Lung (tissue), 17 donors: ENCODE measurements at places on chromosomes 1 and 21.

- DNase-seq = no peak
- peaks cover 12% of the 10 kb centered on the region for H3K4me1 ChIP-seq
- no peaks in the 10 kb centered on the region for H3K27me3 ChIP-seq
- no peaks in the 10 kb centered on the region for H3K36me3 ChIP-seq
- H3K4me3 ChIP-seq = no peak overlapping the region
- H3K27ac ChIP-seq = no peak overlapping the region
These were observed 633.7 kb upstream of the USP24 start for GRCh38 chr1:55848906-55849305.

DNA sequence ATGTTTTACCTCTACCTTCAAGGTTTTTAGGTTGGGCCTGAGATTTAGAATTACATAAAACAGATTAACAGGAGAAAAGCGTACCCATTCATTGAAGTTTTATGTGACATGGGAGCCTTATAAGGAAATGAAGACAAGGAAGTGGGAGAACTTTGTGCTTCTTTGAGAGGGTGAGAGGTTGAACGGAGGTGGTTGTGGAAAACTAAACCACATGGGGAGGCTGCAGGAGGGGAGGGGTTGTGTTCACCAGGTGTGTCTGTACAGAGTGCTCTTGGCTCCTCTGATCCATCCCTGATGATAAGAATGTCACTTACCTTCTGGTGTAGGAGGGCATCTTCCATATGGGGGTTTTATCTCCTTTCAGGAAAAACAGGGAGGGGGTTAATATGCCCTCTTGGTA is 2.7 kb downstream of the SLX9 start:
- H3K27me3 ChIP-seq = no peaks in the 10 kb centered on the region
- peaks cover 22% of the 10 kb centered on the region for H3K4me1 ChIP-seq
- no peaks in the 10 kb centered on the region for H3K36me3 ChIP-seq
- H3K4me3 ChIP-seq = no peak overlapping the region

GRCh38 chr1:91804546-91805023 is 81.4 kb downstream of the TGFBR3 start:
- H3K27ac ChIP-seq = peak overlapping the region; percentile 70
- DNase-seq = no peak
- no peaks in the 10 kb centered on the region for H3K27me3 ChIP-seq
- no peak overlapping the region for H3K4me3 ChIP-seq

- DNase-seq = no peak
- no peak overlapping the region for H3K27ac ChIP-seq
- peaks cover 21% of the 10 kb centered on the region for H3K36me3 ChIP-seq
- H3K27me3 ChIP-seq = no peaks in the 10 kb centered on the region
- no peak overlapping the region for H3K4me3 ChIP-seq
These were observed 26.0 kb downstream of the ATF6 start for GRCh38 chr1:161791904-161792655.

GRCh38 chr1:164765557-164765956 is 206.6 kb downstream of the PBX1 start:
- no peak for DNase-seq
- peak overlapping the region; percentile 85 for H3K27ac ChIP-seq
- H3K36me3 ChIP-seq = no peaks in the 10 kb centered on the region
- no peaks in the 10 kb centered on the region for H3K27me3 ChIP-seq
- H3K4me3 ChIP-seq = no peak overlapping the region

GRCh38 chr1:204286315-204286714 is 72.5 kb upstream of the GOLT1A start:
- H3K4me1 ChIP-seq = peaks cover 39% of the 10 kb centered on the region
- DNase-seq = no peak
- peak overlapping the region; percentile 75 for H3K27ac ChIP-seq
- no peak overlapping the region for H3K4me3 ChIP-seq
- no peaks in the 10 kb centered on the region for H3K27me3 ChIP-seq
- H3K36me3 ChIP-seq = no peaks in the 10 kb centered on the region

DNA sequence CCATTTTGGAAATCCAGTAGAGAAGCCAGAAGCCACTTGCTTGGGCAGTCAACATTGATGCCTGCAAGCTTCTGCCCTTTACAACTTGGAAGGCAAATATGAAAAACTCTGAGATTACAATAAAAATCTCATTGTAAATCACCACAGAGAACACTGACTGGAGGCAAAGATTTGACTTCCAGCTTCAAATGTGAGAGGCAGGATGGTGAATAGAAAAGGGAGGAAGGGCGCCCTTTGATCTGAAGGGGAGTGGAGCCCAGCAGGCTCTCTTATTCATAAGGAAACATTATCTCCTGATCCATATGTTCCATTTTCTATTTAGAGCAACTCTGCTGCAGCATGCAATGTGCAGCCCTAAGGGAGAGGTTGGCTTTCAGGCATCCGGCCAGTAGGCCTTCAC is 348.3 kb downstream of the AJAP1 start:
- no peak for DNase-seq
- no peaks in the 10 kb centered on the region for H3K27me3 ChIP-seq
- H3K4me1 ChIP-seq = no peaks in the 10 kb centered on the region
- H3K36me3 ChIP-seq = no peaks in the 10 kb centered on the region
- H3K27ac ChIP-seq = no peak overlapping the region

GRCh38 chr1:242568666-242569065 is 44.2 kb upstream of the PLD5 start:
- no peaks in the 10 kb centered on the region for H3K4me1 ChIP-seq
- DNase-seq = no peak
- no peaks in the 10 kb centered on the region for H3K27me3 ChIP-seq
- H3K36me3 ChIP-seq = no peaks in the 10 kb centered on the region
- H3K4me3 ChIP-seq = no peak overlapping the region
- H3K27ac ChIP-seq = no peak overlapping the region

- no peak overlapping the region for H3K27ac ChIP-seq
- no peak for DNase-seq
- no peaks in the 10 kb centered on the region for H3K4me1 ChIP-seq
- no peak overlapping the region for H3K4me3 ChIP-seq
- no peaks in the 10 kb centered on the region for H3K36me3 ChIP-seq
These were observed 186.9 kb downstream of the SETD4 start for GRCh38 chr21:35873441-35873840.

DNA sequence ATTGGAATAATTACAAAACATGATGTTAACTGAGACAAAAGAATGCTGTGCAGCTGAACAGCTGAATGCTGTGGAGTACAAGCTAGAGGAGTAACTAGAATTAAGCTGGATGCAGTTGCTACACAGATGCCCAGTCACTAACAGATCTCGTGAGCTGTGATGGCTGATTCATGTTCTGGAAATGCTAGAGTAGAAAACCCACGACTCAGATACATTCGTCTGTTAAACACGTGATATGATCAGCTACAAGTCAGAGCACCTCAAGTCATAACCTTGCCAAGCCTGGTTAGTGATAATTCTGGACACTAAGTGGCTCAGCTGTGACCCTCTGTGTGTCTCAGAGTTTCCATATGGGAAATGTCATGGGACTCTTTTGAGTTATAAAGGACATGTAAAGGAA is 89.7 kb upstream of the ESRRG start:
- DNase-seq = no peak
- H3K27me3 ChIP-seq = peaks cover 3% of the 10 kb centered on the region
- H3K4me3 ChIP-seq = no peak overlapping the region
- peaks cover 10% of the 10 kb centered on the region for H3K4me1 ChIP-seq

DNA sequence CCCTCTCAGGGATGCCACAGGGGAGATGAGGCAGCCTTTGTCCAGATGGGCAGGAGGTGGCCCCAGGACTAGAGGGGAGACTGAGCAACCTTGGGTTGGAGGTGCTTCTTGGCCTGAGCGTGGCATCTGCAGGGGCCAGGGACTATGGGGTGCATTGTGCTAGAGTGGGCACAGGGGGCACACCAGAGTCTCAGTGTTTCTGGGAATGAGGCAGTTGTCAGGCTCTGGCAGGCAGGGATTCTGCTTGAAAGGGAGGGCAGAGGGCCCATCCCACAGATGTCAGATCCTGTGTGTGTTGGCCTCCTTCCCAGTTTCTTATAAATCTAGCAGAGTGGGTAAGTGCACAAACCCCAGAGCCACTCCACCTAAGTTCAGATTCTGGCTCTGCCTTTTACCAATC is 13.7 kb downstream of the LGR6 start:
- DNase-seq = peak; percentile 71
- no peaks in the 10 kb centered on the region for H3K4me1 ChIP-seq
- no peaks in the 10 kb centered on the region for H3K36me3 ChIP-seq

- no peak overlapping the region for H3K4me3 ChIP-seq
- no peaks in the 10 kb centered on the region for H3K36me3 ChIP-seq
- H3K27me3 ChIP-seq = no peaks in the 10 kb centered on the region
- DNase-seq = no peak
These were observed 6.9 kb upstream of the LRP8 start for GRCh38 chr1:53334781-53335180.

DNA sequence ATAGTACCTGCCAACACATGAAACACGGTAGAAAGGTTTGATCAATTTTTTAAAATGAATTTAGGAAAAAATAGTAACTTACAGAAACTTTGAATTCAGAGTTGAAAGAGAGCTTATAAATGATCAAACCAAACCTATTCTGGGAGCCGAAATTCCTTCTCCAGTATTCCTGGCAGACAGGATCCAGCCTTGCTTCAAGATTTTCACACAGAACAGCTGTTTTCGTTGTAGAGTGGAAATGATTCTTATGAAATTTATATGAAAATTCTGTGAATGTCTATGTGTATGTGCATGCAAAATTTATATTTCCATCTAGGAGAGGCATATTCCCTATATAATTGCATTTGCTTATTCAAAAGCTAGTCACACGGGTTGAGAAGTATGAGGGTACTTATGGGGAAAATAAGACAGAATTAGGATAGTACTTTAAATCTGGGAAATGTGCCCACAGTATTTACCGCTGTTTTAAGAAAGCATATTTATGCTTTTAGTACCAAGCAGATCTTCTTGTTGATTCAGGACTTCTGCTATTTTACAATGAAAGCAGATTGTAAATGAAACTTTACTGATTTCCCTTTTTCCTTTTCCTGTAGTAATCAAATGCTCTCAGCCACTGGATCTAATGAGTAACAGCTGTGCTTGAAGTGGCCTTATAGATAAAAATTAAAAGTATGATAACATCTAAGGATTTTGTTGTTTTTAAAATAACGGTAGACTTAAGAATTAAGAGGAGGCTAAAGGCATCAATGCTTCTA is 30.4 kb downstream of the PRRX1 start:
- H3K36me3 ChIP-seq = no peaks in the 10 kb centered on the region
- peaks cover 26% of the 10 kb centered on the region for H3K4me1 ChIP-seq
- no peak overlapping the region for H3K4me3 ChIP-seq

- H3K4me3 ChIP-seq = no peak overlapping the region
- no peaks in the 10 kb centered on the region for H3K4me1 ChIP-seq
- no peaks in the 10 kb centered on the region for H3K36me3 ChIP-seq
- no peak for DNase-seq
These were observed 240.9 kb downstream of the FAF1 start for GRCh38 chr1:50719126-50719525.

- peak; percentile 43 for DNase-seq
These were observed 68.7 kb upstream of the C1orf105 start for GRCh38 chr1:172351754-172352161.

- peaks cover 22% of the 10 kb centered on the region for H3K27me3 ChIP-seq
- H3K36me3 ChIP-seq = no peaks in the 10 kb centered on the region
- H3K27ac ChIP-seq = no peak overlapping the region
- no peaks in the 10 kb centered on the region for H3K4me1 ChIP-seq
- no peak overlapping the region for H3K4me3 ChIP-seq
These were observed 5.9 kb downstream of the FNDC10 start for GRCh38 chr1:1593834-1594601.

GRCh38 chr1:45658171-45658570 is 28.2 kb downstream of the GPBP1L1 start:
- H3K27me3 ChIP-seq = no peaks in the 10 kb centered on the region
- H3K4me1 ChIP-seq = no peaks in the 10 kb centered on the region
- no peak overlapping the region for H3K4me3 ChIP-seq
- H3K27ac ChIP-seq = no peak overlapping the region

DNA sequence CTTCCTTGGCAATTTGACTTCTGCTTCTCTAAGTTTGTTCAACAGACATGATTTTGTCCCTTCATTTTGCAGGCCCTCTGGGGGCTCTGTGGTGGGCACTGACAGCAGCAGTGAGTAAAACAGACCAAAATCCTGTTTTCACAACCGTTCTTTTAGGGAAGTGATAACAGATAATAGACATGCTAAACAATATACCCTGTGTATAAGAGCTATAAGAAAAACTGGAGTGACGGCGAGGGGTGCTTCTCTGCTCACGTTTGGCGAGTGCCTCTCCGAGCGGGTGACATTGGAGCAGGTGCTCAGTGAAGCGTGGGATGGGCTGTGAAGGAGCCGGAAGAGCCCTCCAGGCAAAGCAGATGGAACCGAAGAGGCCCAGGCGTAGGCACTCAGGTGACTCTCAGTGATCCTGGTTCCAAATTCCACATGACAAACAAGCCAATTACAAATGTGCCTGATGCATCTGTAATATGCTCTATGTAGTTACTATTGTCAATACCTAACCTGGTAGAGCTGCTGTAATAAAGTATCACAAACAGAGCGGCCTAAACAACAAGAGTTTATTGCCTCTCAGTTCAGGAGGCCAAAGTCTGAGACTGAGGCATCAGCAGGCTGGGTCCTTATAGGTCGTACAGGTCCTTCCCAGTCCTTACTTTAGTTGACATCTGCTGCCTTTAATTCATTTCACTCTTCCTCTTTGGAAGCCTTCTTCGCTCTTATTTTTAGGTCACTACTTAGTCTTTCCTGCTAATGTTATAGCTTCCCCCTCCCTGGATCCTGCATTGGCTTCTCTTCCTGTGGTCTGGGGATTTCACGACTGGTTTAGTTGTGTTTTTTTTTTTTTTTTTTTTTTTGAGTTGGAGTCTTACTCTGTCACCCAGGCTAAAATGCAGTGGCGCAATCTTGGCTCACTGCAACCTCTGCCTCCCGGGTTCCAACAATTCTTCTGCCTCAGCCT is 20.1 kb downstream of the OR2B11 start:
- H3K27me3 ChIP-seq = no peaks in the 10 kb centered on the region
- DNase-seq = no peak
- no peaks in the 10 kb centered on the region for H3K36me3 ChIP-seq
- H3K27ac ChIP-seq = no peak overlapping the region

GRCh38 chr1:172559572-172560210 is 26.7 kb downstream of the SUCO start:
- H3K36me3 ChIP-seq = peaks cover 3% of the 10 kb centered on the region
- H3K4me1 ChIP-seq = no peaks in the 10 kb centered on the region
- no peaks in the 10 kb centered on the region for H3K27me3 ChIP-seq

DNA sequence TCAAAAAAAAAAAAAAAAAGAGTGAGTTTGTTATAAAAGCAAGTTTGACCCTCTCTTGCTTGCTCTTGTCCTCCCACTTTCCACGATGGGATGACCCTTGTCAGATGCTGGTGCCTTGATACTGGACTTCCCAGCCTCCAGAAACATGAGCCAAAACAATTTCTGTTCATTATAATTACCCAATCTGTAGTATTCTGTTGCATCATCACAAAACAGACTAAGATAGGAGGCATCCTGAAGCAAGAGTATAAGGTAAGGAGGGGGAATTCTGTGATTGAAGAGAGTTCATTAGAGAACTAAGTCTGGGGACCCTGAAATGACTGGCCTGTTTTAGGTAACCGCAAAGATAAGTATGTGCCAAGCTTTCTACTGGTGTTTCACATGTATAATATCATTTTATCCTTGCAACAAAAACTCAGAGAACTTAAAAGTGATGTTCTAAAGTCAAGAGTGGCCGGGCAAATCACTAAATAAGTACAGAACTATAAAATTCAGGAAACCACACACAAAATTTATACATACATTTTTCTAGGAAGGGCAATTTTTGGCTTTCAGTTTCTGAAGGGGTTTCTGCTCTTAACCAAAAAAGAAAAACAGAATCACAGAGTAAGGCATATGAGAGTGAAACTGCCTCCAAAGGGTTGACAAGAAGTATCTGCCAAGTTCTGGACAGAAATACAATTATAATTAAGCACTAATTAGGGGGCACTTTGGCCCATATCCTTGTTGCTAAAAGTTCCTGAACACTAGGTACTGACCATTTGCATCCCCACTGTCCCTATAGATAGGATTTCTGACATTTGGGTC is 14.0 kb downstream of the DNALI1 start:
- H3K4me3 ChIP-seq = no peak overlapping the region
- DNase-seq = no peak
- no peaks in the 10 kb centered on the region for H3K27me3 ChIP-seq
- H3K27ac ChIP-seq = no peak overlapping the region
- no peaks in the 10 kb centered on the region for H3K4me1 ChIP-seq
